ENCODE measurements at places on chromosomes 13 and 19.
A peak's percentile ranks its signal among the peaks of the same experiment; 100 is the strongest.

- no peak for DNase-seq
Observed at GRCh38 chr13:110525328-110526319, 35.9 kb downstream of the RAB20 start.

DNA sequence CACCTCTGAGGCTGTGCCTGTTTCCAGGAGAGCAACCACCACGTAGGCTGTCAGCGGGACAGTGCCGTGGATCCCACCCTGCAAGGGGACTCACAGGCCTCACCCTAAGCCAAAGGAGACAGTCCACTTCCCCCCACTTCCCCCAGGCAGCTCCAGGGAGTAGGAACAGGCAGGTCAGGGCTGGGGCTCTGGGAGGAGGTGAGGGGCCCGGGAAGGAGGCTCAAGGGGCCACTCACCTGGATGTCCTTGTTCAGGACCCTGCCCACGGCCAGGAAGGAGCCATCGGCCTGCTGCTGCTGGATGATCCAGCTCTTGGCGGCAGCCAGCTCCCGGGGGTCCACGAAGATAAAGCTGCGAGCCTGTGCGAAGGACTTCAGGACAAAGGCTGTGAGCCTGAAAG lies 25.6 kb downstream of the F2RL3 start:
- DNase-seq: no peak

DNA sequence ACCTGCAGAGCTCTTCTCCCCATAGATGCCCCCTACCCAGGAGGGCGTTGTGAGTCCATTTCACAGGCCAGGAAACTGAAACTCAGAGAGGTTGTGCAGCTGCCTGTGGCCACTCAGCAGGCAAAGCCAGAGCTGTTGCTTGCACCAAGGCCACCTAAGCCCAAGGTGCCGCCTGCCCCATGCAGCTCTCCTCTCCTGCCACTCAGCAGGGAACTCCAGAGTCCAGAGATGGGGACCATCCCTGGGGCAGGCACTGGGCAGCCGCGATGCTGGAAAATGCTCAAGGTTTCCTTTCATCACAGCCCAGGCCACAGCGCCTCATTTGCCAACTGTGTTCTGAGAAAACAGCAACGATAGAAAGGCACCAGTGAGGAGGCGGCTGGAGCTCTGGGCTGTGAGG lies 41.0 kb upstream of the PEPD start:
- DNase-seq: no peak

GRCh38 chr13:110617321-110618072 lies 2.2 kb downstream of the NAXD start:
- no peak for DNase-seq

DNA sequence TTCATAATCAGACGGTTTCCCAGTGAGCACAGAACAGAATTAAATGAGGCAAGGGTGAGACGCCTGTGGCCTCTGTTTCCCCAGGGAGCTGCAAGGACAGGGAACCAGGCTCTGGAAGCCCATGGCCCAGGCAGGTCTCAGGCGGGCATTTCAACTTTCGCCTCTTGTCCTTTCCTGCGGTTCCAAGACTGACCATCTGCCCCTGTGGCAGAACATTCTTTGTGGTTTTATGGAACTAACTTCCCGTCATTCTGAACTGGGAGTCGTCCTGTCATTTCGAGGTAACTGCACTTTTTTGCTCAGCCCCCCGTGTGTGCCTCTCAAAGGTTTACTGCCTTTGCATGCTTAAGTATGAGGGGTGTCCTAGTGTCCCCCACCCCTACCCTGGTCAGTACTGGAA lies 70.9 kb downstream of the KL start:
- no peak for DNase-seq

- no peak for DNase-seq
Observed at GRCh38 chr19:35204799-35205732, 23.5 kb downstream of the FAM187B start.

GRCh38 chr13:21930536-21930935 lies 259.7 kb downstream of the FGF9 start:
- DNase-seq: no peak

GRCh38 chr13:102333320-102334198 lies 68.3 kb downstream of the FGF14 start:
- DNase-seq: no peak

DNA sequence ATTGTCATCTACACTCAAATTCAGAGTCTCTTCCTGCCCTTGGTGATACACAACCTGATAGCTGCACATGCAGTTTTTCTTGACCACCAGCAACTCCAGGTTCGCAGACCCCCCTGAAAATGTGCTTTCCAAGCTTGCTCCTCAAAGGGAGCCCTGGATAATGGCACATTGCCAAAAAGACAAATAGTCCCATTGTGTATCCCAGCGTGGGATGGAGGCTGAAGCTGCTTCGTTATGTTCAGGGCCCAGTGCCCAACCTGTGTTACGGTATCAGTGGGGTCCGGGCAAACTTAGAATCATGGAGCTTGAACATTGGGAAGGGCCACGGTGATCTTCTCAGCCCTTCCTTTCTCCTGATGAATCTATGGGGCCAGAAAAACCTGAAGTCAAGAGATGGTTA lies 173.0 kb downstream of the TEX29 start:
- DNase-seq: no peak

DNA sequence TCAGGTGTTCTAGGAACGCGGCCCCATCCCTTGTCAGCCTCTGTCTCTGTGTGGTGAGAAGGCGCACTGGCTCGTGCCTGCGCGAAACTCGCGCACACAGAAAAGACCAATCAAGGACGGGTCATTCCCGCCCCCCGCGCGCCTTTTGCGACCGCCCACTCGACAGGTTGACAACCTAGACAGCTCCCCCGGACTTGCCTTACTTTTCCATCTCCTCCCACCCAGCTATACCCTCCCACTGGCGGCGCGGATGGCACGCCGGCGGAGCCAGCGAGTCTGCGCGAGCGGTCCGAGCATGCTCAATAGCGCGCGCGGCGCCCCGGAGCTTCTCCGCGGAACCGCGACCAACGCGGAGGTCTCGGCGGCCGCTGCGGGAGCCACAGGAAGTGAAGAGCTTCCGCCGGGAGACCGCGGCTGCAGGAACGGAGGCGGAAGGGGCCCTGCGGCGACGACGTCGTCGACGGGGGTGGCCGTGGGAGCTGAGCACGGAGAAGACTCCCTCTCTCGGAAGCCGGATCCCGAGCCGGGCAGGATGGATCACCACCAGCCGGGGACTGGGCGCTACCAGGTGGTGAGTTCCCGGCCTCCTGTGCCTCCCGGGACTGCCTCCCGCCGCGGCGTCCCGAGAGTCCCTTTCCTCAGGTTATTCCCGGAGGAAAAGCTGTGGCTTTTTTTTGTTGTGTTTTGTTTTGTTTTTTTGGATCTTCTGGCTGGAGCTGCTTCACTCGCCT lies at the start of gene NDFIP2:
Gene NDFIP2 (plus strand): TSS at position 202 of the 731 bp plus-strand sequence. CDS start 49 bp downstream, at position 251.
- peak; percentile 96 for DNase-seq

Data from stimulated activated CD4-positive, alpha-beta T cell treated with anti-CD3 and anti-CD28 coated beads, Interleukin-2, amount 100 ng/mL, for 4 hours (primary cell).